ENCODE measurements at places on chromosomes 3 and 15.

- DNase-seq, result no peak
Measured at GRCh38 chr3:151916781-151917180, 43.3 kb downstream of the SUCNR1 start.

DNA sequence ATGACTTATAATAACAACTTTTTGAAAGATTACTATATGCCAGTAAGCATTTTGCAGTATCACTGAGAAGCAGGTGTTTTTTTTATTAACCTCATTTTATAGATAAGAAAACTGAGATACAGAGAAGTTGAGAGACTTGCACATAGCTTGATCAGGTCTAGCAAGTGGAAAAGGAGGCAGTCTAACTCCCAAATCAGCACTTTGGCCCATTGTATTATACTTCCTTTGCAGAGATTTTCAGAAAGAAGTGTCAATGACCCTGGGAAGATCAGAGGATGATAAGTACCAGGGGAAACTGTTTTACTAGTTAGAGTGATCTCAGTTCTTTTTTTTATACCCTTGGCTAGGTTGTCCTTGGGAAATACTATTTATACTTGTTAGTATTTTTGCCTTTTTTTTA lies 358.7 kb downstream of the SQOR start:
- no peak for DNase-seq

DNA sequence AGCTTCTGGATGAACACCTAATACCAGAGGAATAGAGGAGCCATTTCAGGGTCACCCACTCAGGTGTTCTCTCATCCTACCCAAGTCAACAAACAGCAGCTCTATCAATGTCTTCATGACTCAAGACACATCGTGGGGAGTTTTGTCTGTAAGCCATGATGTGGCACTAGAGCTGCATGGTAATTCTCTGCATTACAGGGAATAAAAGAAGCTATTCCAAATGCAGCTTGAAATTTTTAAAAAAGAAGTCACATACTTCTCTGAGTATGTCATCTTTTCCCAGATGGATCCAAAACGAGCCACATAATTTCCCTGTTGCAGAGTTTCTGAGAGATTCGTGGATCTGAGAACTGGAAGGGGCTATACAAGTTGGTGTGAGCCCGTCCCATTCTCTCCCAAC lies 6.1 kb upstream of the THSD4 start:
- DNase-seq, result peak; percentile 77

DNA sequence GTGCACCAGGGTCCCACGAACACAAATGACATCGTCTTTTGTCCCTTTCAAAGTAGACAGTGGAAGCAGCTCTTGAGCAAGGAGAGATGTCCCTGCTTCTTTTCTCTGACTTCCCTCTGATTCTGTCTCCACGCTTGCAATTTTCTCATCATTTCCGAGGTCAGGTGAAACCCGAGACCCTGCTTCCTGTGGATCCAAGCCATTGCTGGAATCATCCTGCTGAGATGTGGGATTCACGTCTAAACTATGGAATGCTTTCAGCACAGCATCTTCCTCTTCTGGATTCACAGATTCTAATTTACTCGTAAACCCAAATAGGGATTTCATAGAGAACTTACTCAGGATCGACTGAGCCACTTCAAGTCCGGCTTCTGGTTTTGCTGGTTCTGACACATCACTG lies 127.1 kb downstream of the FMN1 start:
- peak; percentile 78 for DNase-seq

DNA sequence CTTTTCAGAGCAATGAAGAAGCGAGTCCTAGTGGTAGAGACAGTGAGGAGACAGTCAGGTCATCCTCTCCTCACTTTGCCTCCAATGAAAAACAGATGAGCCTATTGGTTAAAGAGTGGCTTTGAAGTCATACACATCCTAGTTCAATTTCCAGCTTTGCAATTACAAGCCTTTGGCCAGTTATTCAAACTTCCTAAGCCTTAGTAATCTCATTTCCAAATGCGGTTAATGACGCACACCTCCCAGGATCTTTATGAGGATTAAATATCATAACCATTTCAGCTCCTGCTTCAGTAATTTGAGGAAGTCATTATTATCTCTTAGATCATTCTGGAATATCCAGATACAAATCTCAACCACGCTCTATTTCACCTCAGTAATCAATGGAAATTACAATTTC lies 10.0 kb upstream of the ST6GAL1 start:
- no peak for DNase-seq

GRCh38 chr3:128380719-128381118 lies 86.0 kb downstream of the DNAJB8 start:
- no peak for DNase-seq

- no peak for DNase-seq
Measured at GRCh38 chr15:93063796-93064690, 25.0 kb downstream of the RGMA start.

GRCh38 chr3:46656778-46657556 lies 36.5 kb downstream of the ALS2CL start:
- DNase-seq, result peak; percentile 78

DNA sequence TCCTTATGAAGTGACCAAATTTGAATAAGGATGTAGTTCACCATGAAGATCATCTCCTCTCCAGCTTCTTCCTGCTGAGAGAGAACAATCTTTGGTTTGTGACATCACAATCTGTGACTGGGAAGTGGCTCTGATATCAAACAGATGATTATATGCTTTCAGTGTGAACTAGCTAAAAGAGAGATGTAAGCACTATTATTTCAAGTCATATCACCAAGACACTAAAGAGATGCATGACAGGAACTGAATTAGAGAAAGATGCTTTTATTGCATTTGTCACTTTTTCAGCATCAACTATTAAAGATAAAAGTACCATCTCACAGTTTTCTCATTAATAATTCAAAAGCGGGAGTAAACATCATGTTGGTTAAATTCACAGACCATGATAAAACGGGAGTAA lies 3.5 kb downstream of the CHRM5 start:
- no peak for DNase-seq

DNA sequence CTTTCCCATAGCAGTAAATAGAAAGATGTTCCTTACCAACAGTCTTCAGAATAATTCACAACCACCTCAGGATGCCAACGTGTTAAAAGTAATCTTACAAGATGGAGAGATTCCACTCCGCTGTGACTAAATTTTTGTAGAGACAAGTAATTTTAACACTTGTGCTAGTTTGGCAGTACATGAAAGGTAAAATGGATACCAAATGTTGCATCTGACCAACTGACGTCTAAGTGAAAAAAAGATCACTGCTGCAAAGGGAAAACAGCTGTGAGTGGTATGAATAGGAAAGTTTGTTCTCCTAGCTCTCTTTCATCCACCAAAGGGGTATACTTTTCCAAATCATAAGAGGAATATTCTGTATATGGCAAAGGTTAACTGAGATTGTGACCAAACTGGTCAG lies 2.6 kb downstream of the SPG21 start:
- peak; percentile 72 for DNase-seq

GRCh38 chr3:154969366-154969765 lies 110.8 kb upstream of the MME start:
- DNase-seq, result peak; percentile 39

GRCh38 chr3:102664126-102664525 lies 229.3 kb downstream of the ZPLD1 start:
- no peak for DNase-seq

DNA sequence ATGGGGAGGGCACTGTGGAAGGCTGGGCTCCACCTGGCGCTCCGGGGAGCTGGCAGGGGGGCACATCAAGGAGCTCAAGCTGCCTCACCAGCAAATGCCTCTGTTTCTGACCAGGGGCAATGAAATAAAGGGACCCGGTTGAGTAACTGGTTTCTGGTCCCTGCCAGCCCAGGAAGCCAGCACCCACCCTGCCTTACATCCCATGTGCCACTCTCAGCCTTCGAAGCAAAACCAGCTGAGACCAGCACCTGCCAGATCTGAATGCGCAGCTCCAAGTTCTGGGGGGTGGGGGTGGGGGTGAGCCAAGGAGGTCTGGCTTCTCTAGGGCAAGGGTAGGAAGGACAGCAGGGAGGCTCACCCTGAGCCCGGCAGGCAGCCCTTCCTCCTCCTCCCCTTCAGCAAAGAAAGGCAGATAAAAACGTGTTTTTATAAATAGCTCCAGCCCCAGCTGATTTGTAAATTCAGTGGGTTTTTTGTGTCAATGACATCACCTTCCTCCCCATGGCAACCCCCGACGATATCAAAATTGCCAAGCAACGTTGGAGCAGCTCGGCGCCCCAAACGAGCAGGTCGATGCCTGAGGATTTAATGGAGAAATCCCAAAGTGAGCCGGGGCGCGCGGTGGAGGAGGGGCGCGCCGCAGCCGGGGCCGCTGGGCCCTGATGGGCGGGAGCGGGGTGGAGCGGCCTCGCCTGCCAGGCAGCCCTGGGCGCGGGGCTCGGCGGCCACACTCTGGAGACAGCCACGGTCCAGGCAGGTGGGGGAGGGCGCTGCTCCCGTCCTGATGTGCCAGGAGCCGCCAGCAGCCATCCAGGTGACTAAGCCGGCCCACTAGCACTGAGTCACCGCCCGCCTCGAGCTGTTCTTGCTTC lies at the start of gene PAK6:
TSS of gene PAK6 (plus strand) at position 532 of the 872 bp plus-strand sequence. CDS start 25,723 bp downstream, outside the sequence.
- DNase-seq, result peak; percentile 15

GRCh38 chr3:52983336-52983807 lies 62.5 kb downstream of the SFMBT1 start:
- no peak for DNase-seq

DNA sequence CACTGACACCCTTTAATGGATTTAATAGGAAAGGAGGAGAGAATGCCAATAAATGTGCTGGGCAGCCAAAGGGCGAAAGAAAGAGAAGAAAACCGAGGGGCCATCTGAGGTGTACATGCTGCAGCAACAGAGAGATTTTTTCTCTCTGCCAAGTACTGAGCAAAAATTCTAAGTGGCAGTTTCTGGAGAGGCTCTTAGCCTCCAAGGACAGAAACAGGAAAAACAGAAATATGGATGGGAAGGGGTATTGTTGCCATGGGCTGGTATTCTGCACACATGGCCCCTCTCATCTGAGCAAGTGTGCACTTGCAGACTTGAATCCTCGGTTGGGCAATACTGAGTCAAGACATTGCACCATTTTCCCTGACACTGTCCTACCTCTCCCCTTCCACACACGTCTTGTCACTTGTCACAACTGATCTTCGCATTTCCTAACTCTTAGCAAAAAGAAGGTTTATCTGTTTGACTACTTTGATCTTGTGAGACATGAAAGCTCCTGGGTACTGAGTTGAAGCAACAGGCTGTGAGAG lies 73.9 kb downstream of the PRICKLE2 start:
- no peak for DNase-seq

DNA sequence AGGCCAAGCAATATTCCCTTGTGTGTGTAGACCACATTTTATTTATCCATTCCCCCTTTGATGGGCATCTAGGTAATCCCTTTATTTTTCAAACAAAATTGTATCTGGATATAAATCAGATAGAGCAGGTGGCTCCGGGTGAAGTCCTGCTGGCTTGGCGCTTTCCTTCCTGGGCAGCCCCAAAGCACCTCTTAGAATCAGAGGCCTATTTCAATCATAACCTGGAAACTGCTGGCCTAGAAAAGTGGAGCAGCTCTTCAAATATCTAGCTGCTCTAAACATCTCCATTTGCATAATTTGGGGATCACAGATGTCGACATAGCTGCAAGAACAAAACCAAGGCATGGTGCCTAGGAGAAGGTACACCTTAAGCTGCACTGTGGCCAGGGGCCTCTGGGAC lies 40.2 kb downstream of the RASGRF1 start:
- DNase-seq, result no peak

DNA sequence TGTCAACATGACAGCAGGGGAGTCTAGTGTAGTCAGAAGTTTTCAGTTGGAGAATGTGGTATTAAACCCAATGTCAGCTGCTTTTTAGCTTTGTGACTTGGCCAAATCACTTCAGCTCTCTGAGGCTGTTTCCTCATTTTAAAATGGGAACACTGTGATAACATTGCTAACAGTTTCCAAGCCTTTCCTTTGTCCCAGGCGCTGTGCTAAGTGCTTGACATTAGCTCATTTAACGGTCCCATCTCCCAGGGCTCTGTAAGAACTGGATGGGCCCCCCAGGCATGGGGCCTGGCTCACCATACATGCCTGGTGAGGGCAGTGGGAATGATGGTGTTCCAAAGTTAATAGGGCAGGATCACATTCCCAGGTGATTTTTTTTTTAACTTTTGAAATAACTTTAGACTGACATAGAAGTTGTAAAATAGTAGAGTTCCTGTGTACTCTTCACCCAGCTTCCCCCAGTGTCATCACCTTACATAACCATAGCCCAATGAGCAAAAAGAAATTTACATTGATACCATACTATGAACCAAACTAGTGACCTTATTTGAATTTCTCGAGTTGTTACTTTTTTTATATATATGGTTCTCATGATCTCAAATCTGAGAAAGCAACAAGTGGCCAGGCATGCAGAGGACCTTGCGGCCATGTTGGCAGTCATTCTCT lies 7.7 kb downstream of the RASL12 start:
- no peak for DNase-seq

DNA sequence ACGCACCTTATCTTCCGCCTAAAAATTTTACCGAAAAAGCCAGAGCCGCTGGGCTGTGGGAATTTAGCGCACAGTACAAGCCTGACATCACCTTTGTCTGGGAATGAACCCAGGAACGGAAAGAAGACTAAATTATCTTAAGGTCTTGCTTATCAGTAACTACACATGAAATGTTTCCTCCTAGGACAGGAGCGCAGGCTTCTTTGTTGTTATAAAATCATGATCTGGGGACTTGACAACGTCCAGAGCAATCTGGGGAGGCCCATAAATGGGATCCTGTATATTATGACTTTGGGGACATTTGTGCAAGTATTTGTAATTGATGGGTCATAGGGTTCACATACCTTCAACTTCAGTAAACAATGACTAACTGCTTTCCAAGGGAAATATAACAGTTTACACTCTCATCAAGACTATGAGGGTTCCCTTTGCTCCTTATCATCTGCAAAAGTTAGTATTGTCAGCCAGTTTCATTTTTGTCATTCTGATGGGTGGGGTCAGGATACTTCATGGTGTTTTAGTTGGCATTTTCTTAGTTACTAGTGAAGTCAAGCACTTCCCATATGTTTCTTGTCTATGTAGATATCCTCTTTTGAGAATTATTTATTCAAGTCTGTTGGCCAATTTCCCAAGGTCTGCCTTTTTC lies 213.9 kb upstream of the PFN2 start:
- peak; percentile 14 for DNase-seq

GRCh38 chr15:72952151-72952550 lies 100.1 kb upstream of the NEO1 start:
- DNase-seq, result no peak

- DNase-seq, result no peak
Measured at GRCh38 chr3:139640456-139640855, 37.3 kb downstream of the NMNAT3 start.
